ENCODE measurements at places on chromosomes 12 and 14.

DNA sequence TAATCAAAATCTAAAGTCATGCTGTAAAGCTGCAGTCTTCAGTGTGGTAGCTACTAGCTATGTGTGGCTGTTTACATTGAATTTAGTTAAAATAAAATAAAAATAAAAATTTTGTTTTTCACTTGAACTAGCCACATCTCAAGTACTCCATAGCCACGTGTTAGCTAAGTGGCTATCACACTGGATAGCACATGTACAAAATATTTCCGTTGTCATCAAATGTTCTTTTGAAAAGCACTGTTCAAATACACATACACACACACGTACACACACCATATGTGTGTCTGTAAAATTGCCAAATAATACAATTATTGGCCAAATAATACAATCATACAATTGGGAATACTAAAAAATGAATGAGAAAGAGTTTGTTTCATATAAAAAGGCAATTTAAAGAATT lies 778.2 kb upstream of the FLRT2 start:
- no peak for DNase-seq

- no peak for DNase-seq
Measured at GRCh38 chr14:50344116-50344775, 32.1 kb downstream of the DMAC2L start.

GRCh38 chr12:89160716-89161123 lies 191.6 kb downstream of the DUSP6 start:
- no peak for DNase-seq

DNA sequence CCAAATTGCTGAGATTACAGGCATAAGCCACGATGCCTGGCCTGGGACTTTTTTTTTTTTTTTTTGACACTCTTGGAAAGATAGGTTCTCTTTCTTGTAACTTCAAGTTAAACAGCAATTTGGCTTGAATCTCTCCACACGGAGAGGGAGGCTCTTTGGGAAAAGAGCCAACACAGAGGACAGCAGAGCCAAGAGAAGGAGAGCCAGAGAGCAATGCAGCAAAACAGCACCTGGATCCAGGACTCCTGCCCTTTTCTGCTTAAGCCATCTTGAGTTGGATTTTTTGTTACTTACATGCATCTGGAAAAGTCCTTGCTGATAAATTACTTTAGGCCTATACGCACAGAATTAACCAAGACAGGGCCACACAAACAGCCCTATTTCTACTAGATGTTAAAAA lies 176.8 kb downstream of the APAF1 start:
- DNase-seq = no peak

- DNase-seq = no peak
Measured at GRCh38 chr14:48384821-48385220, 709.4 kb upstream of the MDGA2 start.

DNA sequence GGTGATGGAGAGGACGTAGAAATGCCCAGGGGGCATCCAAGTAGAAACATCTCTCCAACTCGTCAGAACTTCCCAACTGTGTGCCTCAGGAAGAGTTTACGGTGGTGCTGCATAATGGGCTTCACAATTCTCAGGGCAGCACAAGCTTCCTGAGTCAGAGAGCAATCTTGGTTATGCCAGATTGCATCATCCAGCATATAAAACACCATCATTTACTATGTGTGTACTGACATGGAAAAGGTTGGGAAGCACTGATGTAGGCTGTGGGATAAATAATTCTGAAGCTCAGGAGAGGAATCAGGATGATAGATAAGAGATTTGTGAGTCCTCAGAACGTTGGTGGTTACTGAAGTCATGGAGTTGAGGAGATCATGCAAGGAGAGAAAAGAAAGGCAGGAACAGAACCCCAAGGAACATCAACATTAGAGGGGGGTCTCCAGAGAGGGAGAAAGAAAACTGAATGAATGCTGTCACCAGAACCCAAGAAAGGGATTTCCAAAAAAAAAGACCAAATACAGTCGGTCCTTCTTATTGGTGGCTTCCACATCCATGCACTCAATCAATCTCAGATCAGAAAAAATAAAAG lies 4.7 kb upstream of the NCKAP5L start:
- DNase-seq = no peak

GRCh38 chr14:68713782-68714181 lies 79.1 kb downstream of the ZFP36L1 start:
- no peak for DNase-seq

DNA sequence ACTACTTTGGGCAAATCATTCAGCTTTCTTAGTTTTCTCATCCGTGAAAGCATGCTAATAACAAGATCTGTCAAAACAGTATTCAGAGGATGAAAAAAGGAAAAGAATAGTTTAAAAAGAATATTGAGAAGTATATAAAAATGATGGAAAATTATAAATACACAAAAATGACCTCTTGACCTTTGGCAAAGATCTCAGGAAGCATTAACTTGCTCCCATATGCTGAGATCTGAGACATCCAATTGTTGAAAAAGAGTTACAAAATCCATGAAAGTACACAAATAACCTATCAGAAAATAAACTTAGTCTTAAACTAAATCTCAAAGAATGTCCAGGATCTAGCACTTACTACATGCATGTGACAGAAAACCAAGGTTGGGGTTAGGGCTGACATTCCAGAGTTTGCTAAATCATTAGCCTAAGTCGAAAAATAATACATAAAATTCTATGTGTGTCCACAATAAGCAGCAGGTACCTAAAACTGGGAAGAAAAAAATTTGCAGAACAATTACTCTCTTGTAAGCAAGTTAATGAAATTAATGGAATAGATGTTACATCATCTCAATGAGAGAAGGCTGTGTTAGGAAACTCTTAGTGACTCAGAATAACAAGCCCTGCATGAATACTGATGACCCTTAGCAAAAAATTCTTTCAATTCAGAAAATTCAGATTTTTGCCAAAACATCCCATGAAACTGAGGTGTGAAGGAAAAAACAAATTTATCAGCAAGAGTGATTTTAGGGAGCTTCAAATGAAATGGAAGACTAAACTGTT lies 3.4 kb downstream of the PAH start:
- DNase-seq = no peak

DNA sequence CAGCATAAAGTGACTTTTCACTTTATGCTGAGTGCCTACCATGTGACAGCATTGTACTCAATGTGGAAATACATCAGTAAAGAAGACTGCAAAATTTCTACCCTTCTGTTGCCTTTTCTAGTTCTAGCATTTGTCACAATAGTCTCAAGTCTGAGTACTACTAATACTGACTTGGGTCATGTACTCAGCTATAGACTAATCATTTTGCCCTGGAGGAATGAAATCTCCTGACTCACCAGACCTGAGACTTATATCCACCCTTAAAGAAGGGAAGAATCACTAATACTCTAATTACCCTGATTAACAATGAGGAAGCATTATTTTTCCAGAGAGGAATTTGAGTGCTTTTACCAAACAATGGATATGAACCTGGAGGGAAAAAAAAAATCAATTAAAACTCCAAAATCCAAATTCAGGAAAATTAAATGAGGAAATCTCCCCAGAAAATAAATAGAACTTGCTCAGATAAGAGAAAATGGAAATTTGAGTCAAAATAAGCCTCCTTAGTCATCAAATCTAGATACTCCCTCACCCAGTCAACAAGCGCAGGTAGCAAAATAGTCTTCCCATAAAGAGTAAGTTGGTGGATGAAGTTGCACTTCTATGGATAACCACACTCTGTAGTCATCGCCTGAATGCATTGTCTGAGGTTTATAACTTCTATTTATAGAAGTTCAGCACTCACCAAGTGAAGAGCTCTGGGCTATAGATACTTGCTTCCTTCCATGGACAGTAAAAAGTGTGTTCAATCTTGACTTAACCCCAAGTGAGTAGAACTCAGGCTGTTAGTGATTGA lies 386.6 kb downstream of the SYT1 start:
- DNase-seq = no peak

DNA sequence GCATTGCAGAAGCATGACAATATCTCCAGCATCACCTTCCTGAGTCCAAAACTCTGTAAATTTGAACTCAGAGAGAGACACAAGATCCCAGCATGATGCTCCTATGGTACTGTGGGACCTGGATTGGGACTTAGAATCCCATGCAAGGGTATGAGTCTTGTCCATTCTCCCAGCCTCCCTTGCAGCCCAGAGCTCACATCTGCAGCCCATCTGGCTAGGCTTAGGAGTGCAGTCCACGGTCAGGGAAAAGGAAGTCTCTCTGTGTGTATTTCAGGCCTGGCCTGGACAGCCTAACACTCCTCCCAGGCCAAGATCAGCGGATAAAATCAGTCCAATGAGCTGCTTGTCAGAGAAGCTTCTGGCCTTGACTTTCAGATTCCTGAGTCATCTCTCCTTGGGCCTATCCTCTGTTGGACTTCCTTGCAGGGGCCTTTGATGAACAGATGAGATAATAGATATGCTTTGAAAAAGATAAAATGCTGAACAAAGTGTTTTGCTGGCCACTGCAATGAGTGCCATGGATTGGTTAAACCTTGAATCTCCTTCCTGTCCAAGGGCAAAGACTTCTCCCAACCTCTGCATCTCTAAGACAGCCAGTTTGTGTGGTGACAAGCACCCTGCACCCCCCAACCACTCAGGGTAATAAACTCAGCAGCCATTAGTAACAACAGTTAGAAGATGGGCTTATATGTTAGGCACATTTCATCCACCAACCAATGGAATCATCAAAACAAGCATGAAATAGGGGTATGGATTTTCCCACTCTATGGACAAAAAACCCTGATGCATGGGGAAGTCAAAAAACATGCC lies 412.8 kb upstream of the TBX3 start:
- no peak for DNase-seq

GRCh38 chr14:94074534-94074933 lies 6.5 kb downstream of the DDX24 start:
- no peak for DNase-seq

GRCh38 chr12:96571101-96571862 lies 81.9 kb downstream of the CFAP54 start:
- no peak for DNase-seq

DNA sequence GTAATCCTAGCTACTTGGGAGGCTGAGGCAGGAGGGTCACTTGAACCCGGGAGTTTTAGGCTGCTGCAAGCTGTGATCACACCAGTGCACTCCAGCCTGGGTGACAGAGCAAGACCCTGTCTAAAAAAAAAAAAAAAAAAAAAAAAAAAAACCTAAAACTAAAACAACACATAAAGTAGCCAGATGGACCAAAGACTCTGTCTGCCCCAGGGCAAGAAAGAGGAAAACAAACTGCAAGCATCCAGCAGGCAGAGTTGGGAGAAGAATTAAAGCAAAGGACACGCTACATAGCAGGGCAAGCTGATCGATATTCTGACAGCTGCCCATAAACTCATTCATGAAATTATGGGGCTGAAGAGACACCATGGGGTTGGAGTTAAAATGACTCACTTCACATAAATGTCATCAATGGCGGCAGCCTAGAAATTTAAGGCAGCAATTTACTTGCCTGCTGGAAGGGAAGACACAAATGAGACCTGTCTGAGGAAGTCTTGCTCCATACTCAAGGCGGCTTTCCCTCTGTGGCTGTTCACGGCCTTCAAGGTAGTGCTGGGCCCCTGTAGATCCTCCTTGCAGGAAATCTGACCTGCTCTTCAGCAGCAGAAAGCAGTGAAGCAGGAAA lies 259.1 kb upstream of the FKBP4 start:
- no peak for DNase-seq

- no peak for DNase-seq
Measured at GRCh38 chr12:2099595-2099994, 46.8 kb downstream of the CACNA1C start.

- no peak for DNase-seq
Measured at GRCh38 chr14:106044515-106044914, 518.1 kb downstream of the TMEM121 start.

DNA sequence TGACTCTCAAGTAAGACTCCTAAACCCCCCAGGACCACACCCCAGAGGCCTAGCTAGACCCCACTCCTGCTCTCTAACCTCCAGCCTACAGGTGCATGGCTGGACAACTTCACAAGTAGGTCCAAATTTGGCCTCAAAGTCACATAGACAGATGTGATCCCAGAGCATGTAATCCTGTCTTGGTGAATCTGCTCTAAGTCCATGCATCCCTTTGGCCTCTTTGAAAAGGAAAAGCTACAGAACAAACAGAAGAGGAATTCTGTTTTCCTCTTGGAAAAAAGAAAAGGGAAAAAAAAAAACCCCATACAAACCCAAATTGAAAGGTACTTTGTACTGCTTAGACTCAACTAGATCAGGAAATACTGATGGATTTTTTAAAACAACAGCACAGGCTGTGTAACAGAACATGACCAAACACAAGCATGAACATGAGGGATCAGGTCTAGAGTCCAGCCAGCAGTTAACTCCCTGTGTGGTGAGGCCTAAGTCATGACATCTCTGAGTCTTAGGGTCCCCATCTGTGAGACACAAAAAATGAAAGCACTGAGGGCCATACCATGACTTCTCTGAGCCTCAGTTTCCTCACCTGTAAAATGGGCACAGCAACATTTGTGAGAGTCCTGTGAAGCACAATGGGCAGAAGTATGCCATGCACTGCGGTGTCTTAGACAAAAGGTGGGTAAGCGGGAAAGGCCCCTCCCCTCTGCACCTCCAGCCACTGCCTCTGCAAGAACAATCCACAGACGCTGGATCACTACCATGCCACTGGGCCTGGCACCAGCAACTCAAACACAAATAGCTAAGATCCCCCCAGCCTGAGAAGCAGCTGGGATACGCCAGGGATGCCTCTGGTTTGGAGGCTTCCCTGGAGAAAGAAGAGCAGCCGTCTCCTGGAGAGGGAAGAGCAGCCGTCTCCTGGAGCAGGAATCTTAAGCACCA lies 9.9 kb downstream of the PITPNM2 start:
- no peak for DNase-seq

GRCh38 chr12:53211476-53212381 lies 4.7 kb upstream of the ITGB7 start:
- DNase-seq = no peak

DNA sequence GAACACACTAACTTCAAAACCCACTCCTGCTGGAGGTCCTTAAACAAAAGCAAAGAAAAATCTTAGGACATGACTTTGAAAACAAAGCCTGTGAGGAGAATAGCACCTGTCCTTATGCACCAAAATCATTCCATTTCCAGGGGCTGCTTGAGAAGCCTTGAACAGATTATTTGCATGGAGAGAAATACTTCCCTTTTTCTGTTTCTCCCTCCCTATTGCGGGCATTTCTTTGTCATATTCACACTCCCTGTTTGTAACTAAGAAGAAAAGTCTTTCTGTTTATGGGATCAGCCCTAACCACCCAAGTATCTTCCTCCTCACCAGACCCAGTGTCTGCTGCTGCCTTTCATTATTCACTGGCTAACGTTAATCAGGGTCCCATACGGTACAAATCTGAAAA lies 218.8 kb downstream of the DPF3 start:
- no peak for DNase-seq

DNA sequence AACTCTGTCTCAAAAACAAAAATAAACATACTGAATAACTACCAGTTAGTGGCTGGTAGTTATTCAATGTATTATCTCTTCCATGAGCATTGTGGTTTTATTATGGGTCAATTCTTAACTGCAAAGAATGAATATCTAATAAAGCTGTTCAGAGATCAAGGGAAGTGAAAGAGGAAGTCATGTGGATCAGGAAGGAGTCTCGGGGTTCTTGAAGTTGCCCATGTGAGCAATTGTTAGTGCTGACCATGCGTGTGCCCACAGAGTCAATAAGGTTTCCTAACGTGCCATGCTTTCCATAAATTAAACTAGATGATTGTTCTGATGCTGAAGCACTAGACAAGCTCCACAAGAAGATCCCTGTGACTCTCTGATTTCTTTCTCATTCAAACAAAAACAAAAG lies 136.5 kb upstream of the CPSF6 start:
- DNase-seq = no peak

GRCh38 chr14:93970585-93970964 lies 5.8 kb downstream of the ASB2 start:
- DNase-seq = no peak
